ENCODE measurements at places on chromosomes 5 and 9.
A peak's percentile ranks its signal among the peaks of the same experiment; 100 is the strongest.

DNA sequence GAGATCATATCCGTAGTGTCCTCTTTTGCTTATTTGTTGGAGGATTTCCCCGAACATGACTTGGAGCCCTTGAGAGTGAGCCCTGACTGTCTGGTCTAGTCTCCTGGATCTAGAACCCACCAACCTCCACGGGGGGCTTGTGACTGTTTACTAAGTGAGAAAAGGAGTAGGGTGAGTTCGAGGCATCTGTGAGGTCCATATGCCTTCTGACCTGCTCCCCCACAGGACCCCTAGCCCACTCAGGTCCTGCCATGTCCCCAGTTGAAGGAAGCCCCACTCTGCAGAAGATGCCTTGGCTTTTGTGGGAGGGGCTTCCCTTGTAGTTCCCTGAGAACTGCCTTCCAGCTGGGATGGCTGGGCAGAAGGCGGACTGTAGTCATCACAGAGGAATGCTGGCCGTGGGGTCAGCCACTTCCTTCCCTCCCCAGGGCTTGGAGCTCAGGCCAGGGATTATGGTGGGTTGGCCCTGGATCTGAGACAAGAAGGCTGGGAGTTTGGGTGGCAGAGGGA lies 7.0 kb upstream of the IRF1 start:
- DNase-seq = no peak

- peak; percentile 80 for DNase-seq
These were observed 137.1 kb downstream of the FGF1 start for GRCh38 chr5:142548739-142549275.

DNA sequence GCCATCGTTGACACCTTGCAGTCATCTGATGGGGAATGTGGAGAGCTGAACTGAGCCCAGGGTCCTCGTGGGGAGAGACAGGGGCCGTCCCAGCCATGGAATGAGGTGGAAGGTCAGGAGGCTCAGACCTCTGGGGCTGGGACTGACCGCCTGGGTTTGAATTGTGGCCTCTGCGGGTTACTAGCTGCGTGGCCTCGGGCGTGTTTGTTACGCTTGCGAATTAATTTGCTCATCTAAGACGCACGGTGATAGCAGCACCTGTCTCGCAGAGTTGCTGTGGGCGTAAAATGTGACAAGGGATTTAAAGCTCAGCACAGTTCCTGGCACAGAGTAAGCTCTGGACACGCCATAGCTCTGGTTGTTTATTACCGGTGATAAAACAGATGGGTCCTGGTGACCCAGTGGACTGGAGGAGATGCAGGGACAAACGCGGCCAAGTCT lies 19.4 kb upstream of the DAB2IP start:
- DNase-seq = no peak

GRCh38 chr5:94693043-94693822 lies 74.8 kb downstream of the SLF1 start:
- no peak for DNase-seq

GRCh38 chr5:10741661-10742060 lies 19.4 kb downstream of the DAP start:
- DNase-seq = no peak

DNA sequence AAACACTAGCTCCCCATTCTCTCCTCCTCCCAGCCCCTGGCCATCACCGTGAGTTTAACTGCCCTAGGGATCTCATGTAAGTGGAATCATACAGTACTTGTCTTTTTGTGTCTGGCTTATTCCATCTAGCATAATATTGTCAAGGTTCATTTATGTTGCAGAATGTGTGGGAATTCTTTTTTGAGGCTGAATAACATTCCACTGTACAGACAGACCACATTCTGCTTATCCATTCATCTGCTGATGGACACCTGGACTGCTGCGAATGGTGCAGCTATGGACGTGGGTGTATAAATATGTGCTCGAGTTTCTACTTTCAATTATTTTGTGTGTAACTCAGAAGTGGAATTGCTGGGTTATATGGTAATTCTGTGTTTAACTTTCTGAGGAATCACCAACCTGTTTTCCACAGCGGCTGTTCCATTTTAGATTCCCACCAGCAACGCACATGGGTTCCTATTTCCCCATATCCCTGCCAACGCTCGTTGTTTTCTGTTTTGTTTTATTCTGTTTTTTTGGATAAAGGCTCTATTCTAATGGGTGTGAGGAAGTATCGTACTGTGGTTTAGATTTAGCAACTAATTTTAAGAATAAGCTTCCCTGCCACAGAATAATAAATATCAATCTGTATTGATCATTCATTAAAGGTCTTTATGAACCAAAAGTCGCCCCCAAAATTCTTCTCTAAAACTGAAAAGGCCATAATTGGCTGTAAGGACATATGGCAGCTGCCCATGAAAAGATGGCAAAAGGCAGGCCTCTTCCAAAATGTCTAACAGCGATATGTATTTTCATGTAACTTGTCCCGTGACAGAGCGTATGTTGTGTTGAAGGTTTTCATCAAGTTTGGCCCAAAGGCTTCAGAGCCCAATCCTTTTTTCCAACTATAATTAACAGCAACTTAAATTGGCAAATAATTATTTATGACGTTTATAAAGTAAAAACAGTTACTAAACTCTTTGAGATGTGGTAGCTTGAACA lies 70.3 kb downstream of the DAP start:
- DNase-seq = no peak

All from right renal pelvis (tissue), 4 donors.